Psoas muscle (tissue), 8 donors: ENCODE measurements at places on chromosomes 3 and 15.

- no peak for DNase-seq
These were observed 7.5 kb upstream of the UBL7 start for GRCh38 chr15:74468341-74469032.

DNA sequence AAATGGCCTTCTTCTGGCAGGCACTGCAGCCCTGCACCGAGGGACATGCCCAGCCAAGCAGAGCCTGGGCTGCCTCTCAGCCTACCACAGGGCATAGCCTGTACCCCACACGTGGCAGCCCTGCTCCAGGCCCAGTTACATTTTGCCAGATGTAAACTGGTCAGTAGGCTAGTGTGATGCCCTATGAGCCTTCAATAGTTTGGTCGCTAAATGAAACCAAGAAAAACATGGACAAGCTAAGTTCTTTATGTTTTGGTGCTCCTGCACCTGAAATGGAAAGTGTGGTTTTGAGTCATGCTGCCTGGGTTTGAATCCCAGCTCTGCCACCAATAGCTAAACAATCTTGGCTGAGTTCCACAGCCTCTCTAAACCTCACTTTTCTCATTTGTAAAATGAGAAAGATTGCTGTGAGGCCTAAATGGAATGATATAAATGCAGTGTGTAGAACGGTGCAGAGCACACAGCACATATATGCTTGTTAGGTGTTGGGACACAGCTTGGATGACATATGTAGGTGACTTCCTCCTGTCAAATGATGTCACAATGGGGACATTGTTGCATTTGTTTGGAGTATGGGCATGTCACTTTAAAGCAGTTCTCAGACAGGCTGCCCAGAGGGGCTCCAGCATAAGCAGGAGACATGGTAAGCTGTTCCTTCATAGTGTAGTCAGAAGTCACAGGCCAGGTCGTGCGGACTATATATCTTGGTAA, 57.4 kb downstream of the ZBTB38 start:
- no peak for DNase-seq

DNA sequence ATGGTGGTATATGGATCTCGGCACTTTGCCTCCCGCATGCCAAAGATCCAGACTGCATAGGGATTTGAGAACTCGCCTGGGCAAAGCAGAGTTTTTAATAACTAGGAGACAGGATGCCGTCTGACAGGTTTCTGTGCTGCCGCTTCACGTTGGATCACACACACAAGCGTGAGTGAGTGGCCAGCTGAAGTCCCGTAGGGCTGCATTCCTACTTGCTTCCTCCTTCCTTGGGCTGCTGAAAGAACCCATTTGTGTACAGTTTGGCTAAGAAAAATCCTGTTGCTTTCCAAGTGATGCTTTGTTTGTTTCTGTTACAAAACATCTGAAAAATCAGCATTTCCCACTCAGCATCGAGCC, 604.3 kb upstream of the CFAP20DC start:
- DNase-seq = peak; percentile 47

DNA sequence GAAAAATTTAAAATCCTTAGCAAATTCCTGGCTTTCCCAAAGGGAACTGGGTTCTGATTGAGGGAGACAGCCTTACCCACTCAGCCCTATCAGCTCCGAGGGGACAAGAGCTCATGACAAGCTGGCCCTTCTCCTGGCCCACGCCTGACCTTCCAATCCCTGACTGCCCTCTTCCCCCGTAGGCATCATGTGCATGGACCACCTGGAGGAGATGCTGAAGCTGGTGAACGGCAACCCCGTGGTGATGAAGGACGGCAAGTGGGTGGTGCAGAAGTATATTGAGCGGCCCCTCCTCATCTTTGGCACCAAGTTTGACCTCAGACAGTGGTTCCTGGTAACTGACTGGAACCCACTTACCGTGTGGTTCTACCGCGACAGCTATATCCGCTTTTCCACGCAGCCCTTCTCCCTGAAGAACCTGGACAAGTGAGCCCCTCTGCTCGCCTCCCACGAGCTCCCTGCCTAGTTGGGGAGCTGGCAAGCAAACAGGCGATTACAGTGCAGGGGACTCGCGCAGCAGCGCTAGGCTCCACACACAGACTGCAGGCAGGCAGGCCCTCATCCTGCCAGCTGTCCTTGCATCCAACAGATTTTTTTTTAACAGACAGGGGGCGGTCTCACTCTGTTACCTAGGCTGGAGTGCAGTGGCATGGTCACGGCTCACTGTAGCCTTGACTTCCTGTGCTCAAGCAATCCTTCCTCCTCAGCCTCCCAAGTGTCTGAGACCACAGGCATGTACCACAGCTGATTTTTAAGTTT, 16.8 kb downstream of the RPUSD3 start:
- DNase-seq = no peak

DNA sequence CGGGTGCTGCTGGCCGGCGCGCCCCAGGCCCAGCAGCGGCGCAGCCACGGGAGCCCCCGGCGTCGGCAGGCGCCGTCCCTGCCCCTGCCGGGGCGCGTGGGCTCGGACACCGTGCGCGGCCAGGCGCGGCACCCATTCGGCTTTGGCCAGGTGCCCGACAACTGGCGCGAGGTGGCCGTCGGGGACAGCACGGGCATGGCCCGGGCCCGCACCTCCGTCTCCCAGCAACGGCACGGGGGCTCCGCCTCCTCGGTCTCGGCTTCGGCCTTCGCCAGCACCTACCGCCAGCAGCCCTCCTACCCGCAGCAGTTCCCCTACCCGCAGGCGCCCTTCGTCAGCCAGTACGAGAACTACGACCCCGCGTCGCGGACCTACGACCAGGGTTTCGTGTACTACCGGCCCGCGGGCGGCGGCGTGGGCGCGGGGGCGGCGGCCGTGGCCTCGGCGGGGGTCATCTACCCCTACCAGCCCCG, 777 bp downstream of the LOXL1 start:
- DNase-seq = peak; percentile 60

- DNase-seq = no peak
These were observed 1.5 kb downstream of the CYP1A1 start for GRCh38 chr15:74723754-74724334.

GRCh38 chr3:44455318-44455717, 22.2 kb downstream of the ZNF445 start:
- no peak for DNase-seq
